Esophagus muscularis mucosa (tissue), 4 donors: ENCODE measurements at places on chromosomes 1 and 21. TPM values are rescaled to one million over a fixed set of nuclear protein-coding genes. Genes with fewer than 3 reads are reported as not detected.

DNA sequence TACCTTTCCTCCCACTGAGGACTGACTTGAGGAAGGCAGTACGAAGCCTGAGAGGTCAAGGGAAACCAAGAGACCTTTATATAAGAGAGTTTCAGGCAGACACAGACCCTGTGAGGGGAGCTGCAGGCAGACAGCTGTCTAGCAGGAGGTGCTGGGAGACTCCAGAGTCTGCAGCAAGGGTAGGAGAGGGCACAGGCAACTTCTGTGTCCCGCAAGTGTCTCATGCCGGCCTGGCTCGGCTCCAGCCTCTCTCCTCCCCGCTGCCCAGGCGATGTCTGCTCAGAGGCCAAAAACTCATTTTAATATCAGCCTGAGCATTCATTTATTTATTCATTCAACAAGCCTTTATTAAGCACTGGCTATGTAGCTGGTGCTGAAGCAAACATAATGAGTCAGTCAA, 83.0 kb downstream of the KIRREL1 start:
- DNase-seq, result no peak

GRCh38 chr1:204194080-204194479, 2.2 kb downstream of the KISS1 start:
- DNase-seq, result no peak

DNA sequence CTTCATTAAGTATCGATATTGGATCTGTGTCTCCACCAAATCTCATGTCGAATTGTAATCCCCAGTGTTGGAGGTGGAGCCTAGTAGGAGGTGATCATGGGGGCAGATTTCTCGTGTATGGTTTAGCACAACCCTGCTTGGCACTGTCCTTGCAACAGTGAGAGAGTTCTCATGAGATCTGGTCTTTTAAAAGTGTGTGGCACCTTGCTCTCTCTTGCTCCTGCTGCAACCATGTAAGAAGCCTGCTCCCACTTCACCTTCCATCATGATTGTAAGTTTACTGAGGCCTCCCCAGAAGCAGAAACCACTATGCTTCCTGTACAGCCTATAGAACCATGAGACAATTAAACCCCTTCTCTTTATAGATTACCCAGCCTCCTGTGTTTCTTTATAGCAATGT, 424.4 kb downstream of the NPHP4 start:
- peak; percentile 55 for DNase-seq

GRCh38 chr1:234554698-234555311, 55.2 kb downstream of the IRF2BP2 start:
- no peak for DNase-seq

GRCh38 chr1:115237507-115237906, 100.5 kb downstream of the NGF start:
- no peak for DNase-seq

The GABRD gene
- not detected for total RNA-seq

The S100B gene
- total RNA-seq, result 28.1 TPM

The PLPPR5 gene
- total RNA-seq, result 0.17 TPM
